Fibroblast of the aortic adventitia (primary cell): ENCODE measurements at places on chromosomes 11 and 22. TPM values are rescaled to one million over a fixed set of nuclear protein-coding genes. Genes with fewer than 3 reads are reported as not detected.

CELSR1 gene
- total RNA-seq: 1.1 and 4.3 TPM in 2 replicates

GRCh38 chr11:121466063-121466794 is 13.5 kb upstream of the SORL1-AS1 start:
- peak; percentile 90 for DNase-seq

SMIM35 gene
- total RNA-seq: not detected in 2 replicates

MUC5AC gene
- total RNA-seq: under 0.01 TPM in 1 of 2 replicates, not detected in the other

DRAP1 gene
- 155 and 317 TPM in 2 replicates for total RNA-seq
